CD4-positive, alpha-beta T cell treated with Interleukin-6 at 100 ng/mL for 8 hours (primary cell): ENCODE measurements at places on chromosomes 3 and 15.

DNA sequence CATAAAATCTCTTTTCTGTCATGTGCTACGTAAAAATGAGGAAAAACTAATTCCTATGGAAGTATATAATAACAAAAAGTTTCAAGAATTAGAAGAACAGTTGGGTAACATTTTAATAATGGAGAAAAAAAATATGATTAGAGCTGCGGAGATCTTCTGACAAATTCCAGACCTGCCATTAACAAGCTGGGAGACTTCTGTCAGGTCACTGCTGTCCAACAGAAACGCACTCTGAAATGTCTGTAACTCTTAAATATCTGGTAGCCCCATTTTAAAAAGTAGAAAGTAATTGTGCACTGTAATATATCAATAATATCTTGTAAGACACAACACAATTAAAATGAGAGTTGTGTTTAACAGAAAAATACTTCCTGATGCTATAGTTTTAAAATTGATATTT is 15.7 kb downstream of the GOLIM4 start:
- DNase-seq: no peak

GRCh38 chr3:184380627-184381260 is 890 bp downstream of the CHRD start:
- DNase-seq: no peak

GRCh38 chr3:40994611-40995010 is 204.7 kb upstream of the CTNNB1 start:
- no peak for DNase-seq

GRCh38 chr15:74917676-74918075 is 11.0 kb upstream of the FAM219B start:
- no peak for DNase-seq

DNA sequence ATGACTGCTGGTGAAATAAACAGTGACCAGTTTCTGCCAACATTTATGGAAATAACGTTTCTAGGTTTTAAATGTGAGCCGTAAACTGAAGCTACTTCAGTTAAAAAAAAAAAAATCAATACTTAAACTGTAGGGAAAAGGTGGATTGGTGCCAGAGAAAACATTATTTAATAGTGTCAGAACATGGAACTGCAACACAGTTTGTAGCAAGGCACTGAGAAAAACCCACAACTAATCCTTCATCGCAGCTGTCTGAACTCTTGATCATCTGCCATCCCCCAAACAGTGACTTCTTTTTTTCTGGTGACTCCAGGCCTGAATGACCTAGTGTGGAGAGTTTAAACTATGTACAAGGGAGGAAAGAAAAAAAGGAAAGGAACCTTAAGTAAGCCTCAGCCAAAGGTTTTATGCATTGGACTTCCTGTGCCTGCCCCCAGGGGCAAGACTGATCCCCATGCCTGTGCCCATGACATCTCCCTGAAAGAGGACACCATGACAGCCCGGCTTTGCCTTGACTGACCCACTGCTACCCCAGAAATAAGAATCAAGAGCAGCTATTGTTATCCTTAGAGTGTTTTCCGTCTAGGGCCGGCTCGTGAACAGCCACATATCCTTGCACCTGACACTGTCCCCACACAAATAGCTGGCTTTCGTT is 33.1 kb downstream of the CRTAP start:
- DNase-seq: no peak

GRCh38 chr3:183377307-183377959 is 51.0 kb downstream of the MCF2L2 start:
- DNase-seq: no peak

GRCh38 chr3:29585368-29585767 is 304.5 kb downstream of the RBMS3 start:
- DNase-seq: no peak

DNA sequence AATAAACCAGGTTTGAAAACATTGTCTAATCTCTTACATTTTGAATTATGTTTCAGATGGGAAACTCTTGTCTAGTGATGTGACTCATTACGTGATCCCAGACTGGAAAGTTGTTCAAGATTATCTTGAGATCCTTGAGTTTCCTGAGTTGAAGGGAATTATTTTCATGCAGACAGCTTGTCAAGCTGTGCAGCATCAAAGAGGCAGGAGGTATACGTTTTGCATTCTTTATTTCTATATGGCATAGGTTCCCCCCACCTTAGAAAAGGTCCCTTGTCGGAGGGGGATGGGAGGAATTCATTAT is 1.5 kb downstream of the DIS3L start:
- DNase-seq: no peak

DNA sequence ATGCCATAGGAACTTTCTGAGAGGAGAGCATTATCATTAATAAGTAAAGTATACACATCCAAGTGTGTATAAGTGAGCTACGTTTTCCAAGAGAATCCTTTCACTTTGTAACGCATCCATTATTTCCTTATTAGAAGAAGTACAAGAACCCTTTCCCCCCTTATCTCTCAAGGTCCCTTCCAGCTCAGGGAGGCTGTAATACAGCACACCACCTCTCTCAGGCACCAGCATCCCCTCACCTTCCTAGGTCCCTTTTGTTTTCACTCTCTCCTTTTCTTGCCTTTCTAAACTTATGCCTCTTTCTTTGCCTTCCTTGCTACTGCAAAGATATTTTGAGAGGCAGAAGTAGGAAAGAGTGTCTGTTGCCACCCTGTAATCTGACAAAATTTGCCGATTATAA is 446.0 kb downstream of the GRM7 start:
- DNase-seq: no peak

GRCh38 chr3:157318639-157319288 is 117.9 kb upstream of the PTX3 start:
- no peak for DNase-seq

GRCh38 chr15:94100863-94101262 is 130.5 kb upstream of the MCTP2 start:
- DNase-seq: no peak

DNA sequence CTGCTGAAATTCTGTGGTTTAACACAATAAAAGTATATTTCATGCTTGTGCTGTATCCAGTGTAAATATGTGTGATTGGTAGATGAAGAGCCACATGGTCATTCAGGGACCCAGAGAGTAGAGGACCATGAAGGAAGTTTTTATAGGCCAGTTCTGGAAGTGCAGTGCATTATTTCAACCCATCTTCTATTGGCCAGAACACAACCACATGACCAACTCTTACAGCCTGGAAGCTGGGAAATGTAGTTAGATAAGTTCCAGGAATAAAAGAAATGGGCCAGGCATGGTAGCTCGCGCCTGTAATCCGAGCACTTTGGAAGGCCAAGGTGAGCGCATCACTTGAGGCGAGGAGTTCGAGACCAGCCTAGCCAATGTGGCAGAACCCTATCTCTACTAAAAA is 21.4 kb upstream of the PRTG start:
- no peak for DNase-seq
